ENCODE measurements at places on chromosomes 7 and 10.
A peak's percentile ranks its signal among the peaks of the same experiment; 100 is the strongest.

DNA sequence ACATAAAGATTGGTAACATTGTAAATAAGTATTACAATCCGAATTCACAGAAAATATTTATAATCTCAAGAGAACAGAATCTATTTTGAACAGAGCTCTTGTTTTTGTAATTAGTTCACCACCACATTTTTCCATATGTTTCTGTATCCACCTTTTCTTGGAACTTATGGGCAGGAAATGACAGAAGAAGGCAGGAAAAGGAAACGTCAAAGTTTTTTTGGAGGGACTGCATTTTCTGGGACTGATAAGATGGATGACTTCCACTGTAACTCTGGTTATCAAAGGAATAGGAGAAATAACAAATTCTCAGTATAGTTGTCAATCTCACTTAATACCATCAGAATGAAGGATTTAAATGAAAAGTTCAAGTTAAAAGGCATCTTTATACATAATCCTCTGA lies 75.1 kb upstream of the SMNDC1 start:
- DNase-seq, result no peak

GRCh38 chr10:77698267-77698931 lies 60.8 kb upstream of the KCNMA1 start:
- no peak for DNase-seq

- no peak for DNase-seq
Observed at GRCh38 chr10:61096056-61096455, 152.1 kb upstream of the RHOBTB1 start.

DNA sequence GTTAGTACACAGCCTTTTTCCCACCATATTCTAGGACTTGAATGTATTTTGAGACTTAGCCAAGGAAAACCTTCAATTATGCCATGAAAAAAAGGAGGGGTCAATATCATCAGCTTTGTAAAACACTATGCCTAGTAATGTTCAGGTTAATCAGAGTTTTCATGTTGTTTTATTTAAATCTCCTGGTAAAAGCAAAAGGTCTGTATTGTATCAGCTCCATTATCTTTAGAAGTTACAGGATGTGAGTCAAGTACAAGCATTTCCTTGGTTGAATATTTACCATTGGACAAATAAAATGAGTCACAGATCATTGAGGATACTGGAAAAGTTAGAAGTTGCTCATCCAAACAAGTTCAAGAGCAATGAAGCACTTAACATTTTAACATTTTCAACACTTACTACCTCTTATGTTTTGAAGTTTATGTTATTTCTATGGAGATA lies 89.9 kb upstream of the CAPZA2 start:
- peak; percentile 48 for DNase-seq

DNA sequence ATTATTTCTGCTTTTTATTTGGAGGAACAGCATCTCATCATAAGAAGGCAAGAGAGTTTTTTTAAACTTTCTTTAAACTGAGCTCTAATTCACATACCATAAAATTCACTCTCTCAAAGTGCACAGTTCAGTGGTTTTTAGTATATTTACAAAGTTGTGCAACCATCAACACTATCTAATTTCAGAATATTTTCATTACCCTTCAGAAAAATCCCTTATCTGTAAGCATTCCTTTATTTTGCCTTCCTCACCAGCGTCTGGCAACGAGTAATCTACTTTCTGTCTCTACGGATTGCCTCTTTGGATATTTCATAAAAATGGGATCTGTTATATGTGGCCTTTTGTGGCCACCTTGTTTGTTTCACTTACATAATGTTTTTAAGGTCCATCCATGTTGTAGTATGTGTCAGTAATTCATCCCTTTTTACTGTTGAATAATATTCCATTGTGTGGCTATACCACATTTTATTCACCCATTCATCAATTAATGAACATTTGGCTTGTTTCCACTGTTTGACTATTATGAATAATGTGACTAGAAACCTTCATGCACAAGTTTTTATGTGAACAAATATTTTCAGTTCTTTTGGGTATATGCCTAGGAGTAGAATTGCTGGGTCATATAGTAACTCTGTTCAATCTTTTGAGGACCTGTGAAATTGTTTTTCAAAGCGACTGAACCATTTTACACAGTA lies 181.5 kb downstream of the TRIL start:
- DNase-seq, result no peak

- DNase-seq, result no peak
Observed at GRCh38 chr10:112327678-112328077, 44.5 kb downstream of the TECTB start.

GRCh38 chr10:97852277-97852676 lies 2.6 kb downstream of the GOLGA7B start:
- no peak for DNase-seq

DNA sequence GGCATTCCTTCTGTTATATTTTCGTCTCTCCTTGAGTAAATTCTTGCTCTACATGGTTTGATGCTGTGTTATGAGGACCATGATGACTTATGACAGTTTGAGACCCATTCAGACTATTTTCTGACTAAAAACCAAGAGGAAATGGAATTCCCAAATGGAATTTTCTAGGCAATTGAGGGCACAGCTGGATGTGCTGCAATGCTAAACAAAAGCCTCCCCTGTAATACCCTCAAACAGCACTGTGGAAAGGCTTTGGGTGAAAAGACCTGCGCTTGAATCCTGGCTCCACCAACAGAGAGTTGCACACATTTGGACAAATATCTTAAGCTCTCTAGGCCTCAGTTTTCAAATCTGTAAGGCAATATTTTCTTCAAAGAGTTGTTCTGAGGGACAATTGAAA lies 129.1 kb downstream of the PRKG1 start:
- no peak for DNase-seq

DNA sequence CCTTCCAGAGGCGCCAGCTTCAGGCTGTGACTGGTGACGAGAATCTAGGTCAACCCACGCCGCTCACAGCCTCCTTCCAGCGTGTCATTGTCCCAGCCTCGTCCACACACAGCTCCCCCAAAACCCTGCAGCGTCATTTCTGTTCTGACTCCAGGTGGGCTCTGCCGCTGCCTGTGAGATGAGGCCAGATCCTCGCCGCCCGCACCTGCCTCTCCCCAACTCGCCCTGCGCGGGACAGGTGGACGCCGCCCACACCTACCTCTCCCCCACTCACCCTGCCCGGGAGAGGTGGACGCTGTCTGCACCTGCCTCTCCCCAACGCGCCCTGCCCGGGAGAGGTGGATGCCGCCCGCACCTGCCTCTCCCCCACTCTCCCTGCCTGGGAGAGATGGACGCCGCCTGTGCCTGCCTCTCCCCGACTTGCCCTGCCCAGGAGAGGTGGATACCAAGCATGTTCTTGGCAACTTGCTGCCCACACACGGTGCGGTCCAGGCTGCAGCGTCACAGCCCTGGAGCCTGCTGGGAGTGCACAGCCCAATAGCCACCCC lies 32.0 kb upstream of the CFAP46 start:
- DNase-seq, result no peak

- DNase-seq, result no peak
Observed at GRCh38 chr7:102913826-102914225, 1.0 kb downstream of the LRRC17 start.

DNA sequence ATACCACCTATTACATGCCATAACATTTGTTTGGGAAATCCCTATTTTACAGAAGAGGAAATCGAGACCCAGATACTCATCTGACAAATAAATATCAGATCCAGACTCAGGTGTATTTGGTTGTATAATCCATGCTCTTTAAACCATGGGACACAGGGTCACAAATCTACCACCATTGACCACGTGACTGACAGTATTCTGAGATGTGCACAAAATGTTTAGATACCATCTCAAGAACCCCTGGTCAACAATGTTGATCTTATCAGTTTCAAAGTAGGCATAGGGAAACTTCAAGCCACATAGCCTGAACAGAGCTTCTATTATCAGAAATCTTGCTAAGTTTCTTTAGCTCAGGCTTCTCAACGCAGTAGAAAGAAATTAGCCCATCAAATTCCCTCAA lies 93.6 kb downstream of the ICA1 start:
- DNase-seq, result no peak

- no peak for DNase-seq
Observed at GRCh38 chr10:90075995-90076394, 374.6 kb downstream of the KIF20B start.

GRCh38 chr7:107560898-107561516 lies 2.7 kb downstream of the COG5 start:
- DNase-seq, result no peak

- no peak for DNase-seq
Observed at GRCh38 chr10:25966844-25967243, 32.8 kb downstream of the MYO3A start.

Measured in kidney (tissue), 22 donors.